Kidney epithelial cell (primary cell): ENCODE measurements at places on chromosomes 1 and 21. TPM values are rescaled to one million over a fixed set of nuclear protein-coding genes. Genes with fewer than 3 reads are reported as not detected.

ZBTB8B gene
- 0.07 and 0.13 TPM in 2 replicates for total RNA-seq

ATAD3B gene
- total RNA-seq: 31.4 and 37.8 TPM in 2 replicates

DNA sequence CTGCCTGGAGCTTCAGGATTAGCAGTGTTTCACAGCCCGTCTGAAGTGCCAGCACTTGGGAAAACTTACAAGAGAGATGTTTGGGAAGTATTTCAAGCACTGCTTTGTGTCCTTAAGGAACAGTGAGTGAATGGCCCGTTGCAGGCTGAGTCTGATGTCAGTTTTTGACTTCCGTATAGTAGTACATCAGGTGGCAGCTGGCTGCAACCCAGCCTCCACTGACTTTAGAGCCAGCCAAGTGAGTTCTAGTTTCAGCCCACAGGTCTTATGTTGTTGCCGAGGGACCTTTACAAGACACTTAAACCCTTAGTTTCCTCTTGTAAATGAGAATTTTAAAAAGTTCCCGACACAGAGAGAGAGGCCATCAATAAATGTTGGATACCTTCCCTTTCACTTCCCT is 35.0 kb downstream of the UCK2 start:
- no peak for DNase-seq

DNA sequence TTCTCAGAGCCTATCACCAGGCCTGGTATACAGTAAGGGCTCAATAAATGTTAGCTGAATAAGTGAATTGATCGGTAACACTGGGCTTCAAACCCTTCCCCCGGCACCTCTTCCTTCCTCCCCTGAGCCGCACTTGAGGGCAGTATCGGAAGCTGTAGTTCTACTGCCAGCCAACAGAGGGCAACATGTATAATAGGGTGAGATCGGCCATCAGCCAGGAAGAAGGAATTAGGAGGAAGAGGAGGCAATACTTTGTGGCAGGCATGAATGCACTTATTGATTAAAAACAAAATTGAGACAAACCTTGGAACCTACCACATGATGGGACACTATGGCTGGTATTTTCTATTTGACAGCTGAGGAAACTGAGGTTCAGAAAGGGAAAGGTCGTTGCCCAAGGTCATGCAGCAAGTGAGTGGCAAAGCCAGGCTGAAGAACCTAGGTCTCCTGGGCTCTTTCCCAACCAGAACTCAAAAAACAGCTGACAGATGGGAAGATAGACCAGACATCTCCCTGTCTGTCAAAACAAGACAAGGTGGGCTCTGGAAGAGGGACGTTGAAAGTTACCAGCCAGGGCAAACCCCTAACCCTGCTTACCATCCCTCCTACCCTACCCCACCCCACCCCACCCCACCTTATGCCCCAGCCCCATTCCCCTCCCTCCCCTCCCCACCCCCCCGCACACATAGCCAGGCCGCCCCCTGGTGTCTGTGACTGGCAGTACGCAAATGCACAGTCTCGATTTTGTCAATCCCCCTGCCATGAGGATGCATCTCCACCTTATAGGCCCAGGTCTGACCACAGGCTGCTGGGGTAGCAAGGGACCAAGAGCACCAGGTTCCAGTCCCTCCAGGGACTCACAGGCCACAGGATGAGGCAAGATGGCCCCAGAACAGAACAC is 107.3 kb upstream of the RUNX3 start:
- DNase-seq: no peak

GRCh38 chr1:152398812-152399698 is 15.0 kb downstream of the CRNN start:
- DNase-seq: no peak

GRCh38 chr1:204282761-204283221 is 69.0 kb upstream of the GOLT1A start:
- no peak for DNase-seq

DNA sequence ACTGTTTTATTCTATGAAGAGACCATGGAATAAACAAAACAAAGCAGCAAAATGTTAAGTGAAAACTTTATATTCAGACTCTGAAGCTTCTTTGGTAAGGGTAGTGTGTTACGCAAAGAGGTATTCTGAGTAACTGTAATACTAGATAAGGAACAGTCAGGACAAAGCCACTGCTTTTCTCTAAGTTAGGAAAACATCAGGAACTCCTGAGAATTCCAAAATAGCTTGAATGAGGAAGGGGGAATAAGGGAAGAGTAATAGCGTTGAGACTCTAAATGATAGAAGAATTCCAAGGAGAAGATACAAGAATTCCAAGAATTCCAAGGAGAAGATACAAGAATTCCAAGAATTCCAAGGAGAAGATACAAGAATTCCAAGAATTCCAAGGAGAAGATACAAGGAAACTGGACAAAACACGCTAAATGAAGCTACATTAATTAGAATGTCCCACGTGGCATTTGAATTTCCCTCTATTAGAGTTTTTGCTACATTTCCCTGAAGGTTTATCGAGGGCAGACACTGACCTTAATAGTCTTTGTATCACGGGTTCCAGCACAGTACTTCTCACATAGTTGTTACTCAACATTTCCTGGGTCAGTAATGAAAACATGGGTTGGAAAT is 71.5 kb downstream of the SMYD3 start:
- no peak for DNase-seq

GRCh38 chr1:59446257-59446901 is 149.5 kb downstream of the FGGY start:
- DNase-seq: no peak

GRCh38 chr1:62391369-62391971 is 45.4 kb upstream of the USP1 start:
- no peak for DNase-seq

DNA sequence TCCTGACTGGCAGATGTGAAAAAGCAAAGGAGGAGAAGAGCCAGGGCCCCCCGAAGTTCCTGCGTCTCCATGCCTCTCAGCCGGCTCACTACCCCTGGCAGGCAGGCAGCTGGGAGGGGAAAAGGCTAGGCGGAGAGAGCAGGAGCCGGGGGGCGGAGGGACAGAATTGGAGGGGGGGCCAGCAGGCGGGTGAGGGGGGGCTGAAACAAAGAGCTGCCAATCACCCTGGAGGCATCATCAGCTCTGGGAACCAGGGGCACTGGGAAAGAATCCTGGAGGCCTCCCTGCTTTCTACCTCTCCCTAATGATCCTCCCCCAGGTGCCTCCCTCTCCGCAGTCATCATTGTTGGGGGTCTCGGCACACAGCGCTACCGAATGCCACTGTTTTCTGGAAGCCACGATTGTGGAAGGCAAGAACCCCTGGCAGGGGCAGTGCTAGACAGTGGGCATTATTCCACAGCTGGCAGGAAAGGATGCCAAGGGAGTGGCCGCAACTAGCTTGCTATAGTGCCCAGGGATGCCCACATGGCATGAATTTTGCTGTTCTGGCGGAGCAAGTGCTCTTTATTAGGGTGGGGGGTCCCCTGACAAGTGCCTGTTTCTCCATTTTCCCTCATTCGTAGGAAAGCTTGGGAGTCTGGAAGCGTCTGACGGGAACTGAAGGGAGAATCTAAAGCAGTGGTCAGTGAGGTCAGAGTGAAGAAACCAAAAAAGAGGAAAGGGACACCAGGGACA is at the start of gene THBS3:
THBS3 (minus strand) TSS at position 92 of the 735 bp plus-strand sequence; CDS start at position 71, 21 bp downstream.
- no peak for DNase-seq

GRCh38 chr1:4213366-4213973 is 313.4 kb upstream of the C1orf174 start:
- DNase-seq: no peak

- no peak for DNase-seq
Measured at GRCh38 chr21:42057851-42058437, 13.2 kb upstream of the UMODL1 start.
